ENCODE measurements at places on chromosomes 6 and 20. TPM values are rescaled to one million over a fixed set of nuclear protein-coding genes. Genes with fewer than 3 reads are reported as not detected.

The TSBP1 gene
- not detected for total RNA-seq

DNA sequence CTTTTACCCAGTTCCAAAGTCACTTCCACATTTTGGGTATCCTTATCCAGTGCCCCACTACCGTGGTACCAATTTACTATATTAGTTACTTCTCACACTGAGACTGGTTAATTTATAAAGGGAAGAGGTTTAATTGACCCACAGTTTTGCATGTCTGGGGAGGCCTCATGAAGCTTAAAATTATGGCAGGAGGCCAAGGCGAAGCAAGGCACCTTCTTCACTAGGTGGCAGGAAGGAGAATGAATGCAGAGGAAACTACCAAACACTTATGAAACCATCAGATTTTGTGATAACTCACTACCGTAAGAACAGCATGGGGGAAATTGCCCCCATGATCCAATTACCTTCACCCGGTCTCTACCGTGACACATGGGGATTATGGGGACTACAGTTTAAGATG lies 106.7 kb upstream of the SAMD5 start:
- no peak for DNase-seq

DNA sequence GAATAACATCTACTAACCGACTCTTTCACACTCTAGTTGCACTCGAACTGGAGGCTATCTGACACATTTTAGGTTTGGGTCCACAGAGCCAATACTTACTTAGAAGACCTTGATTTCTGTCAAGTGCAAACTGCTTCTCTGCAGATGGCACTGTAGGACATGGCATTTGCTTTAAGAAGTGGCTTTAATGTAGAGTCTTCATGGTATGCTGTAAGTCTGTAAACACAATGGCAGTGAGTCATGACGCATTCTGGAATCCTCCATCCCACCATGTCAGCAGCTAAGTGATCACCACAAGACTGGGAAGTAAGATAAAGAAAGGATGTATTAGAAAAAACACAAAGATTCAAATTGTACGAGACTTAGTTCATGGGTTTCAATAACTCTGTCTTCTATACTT lies 377.0 kb upstream of the NOX3 start:
- no peak for DNase-seq

The TSPO2 gene
- not detected for total RNA-seq

- no peak for DNase-seq
These were observed 48.7 kb upstream of the CLVS2 start for GRCh38 chr6:122947355-122947754.

The ADGRF5 gene
- total RNA-seq: 24.1 TPM

DNA sequence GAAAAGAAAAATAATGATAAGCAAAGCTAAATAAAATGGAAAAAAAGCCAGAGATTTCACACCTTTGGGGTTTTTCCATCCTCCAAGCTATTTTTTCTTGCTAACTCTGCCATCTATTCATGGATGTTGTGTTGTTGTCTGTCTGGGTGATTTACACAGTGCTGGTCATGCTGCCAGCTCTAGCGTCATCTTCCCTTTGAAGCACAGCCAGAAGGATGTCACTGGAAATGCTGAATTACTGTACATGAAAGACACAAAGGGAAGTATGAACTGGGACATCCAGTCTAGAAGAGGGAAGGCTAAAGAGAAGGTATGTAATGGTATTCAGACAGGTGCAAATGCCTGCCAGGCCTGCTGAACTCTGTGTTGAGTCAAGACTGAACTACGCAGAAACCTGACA lies 241.9 kb upstream of the STXBP5 start:
- DNase-seq: no peak

The HUS1B gene
- 1.2 TPM for total RNA-seq

DNA sequence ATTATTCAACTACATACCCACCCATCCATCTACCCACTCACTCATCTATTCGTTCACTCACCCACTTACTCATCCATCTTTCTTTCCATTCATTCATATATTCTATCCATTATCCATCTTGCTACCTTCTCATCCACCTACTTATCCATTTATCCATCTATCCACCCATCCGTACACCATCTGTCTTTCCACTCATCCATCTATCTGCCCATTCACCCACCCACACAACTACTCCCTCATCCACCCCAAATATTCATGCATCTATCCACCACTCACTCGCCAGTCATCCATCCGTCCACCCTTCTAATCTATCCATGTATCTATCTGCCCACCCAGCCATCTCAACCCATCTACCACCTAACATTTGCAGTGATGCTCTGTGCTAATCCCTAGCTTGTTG lies 13.6 kb upstream of the KCNB1 start:
- DNase-seq: no peak

The VGLL2 gene
- not detected for total RNA-seq

The ZNF831 gene
- total RNA-seq: 0.57 TPM

All from posterior vena cava (tissue), 2 donors.